Mesothelial cell of epicardium (in vitro differentiated cells): ENCODE measurements at places on chromosomes 11 and 22. TPM values are rescaled to one million over a fixed set of nuclear protein-coding genes. Genes with fewer than 3 reads are reported as not detected.

- H3K27me3 ChIP-seq: no peaks in the 10 kb centered on the region
- no peak for DNase-seq
- H3K4me1 ChIP-seq: no peaks in the 10 kb centered on the region
- no peak overlapping the region for H3K4me3 ChIP-seq
- H3K36me3 ChIP-seq: no peaks in the 10 kb centered on the region
Measured at GRCh38 chr22:35684270-35684700, 33.4 kb upstream of the APOL5 start.

DNA sequence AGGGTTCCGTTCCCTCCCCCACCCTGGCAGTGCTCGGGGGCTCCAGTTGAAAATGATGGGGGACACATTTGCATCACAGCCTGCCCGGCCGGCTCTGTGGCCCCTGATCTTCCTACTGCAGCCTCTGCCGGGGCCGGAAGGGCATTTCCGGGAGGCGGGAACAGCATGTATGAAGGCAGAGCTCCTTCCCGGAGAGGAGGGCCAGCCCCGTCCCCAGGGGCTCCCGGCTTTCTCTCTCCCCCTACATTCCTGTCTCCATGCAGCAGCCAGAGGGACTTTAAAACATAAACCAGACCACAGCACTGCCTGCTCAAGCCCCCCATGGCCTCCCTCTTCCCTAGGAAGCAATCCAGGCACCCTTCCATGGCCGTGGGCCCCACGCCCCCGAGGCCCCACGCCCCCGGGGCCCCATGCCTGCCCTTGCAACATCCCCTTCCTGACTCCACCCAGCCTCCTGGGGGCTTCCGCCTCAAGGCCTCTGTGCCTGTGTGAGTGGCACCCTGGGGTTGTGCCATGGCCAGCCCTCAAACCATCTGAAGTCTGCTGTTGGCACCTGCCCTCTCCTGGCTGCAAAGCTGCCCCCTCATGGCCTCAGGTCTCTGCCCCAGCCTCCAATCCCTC lies 73.1 kb downstream of the CDKN1C start:
- no peaks in the 10 kb centered on the region for H3K36me3 ChIP-seq
- peak overlapping the region; percentile 94 for H3K27ac ChIP-seq
- no peaks in the 10 kb centered on the region for H3K27me3 ChIP-seq
- H3K4me1 ChIP-seq: peaks cover 54% of the 10 kb centered on the region
- peak overlapping the region; percentile 47 for H3K4me3 ChIP-seq

- H3K4me3 ChIP-seq: no peak overlapping the region
- H3K36me3 ChIP-seq: peaks cover 3% of the 10 kb centered on the region
- H3K27me3 ChIP-seq: no peaks in the 10 kb centered on the region
- DNase-seq: no peak
- no peak overlapping the region for H3K27ac ChIP-seq
Measured at GRCh38 chr11:72940417-72940816, 126.2 kb downstream of the ATG16L2 start.

- H3K27me3 ChIP-seq: peaks cover 7% of the 10 kb centered on the region
- peaks cover 7% of the 10 kb centered on the region for H3K4me1 ChIP-seq
- no peak for DNase-seq
- peak overlapping the region; percentile 79 for H3K4me3 ChIP-seq
Measured at GRCh38 chr11:93329936-93330445, 551 bp upstream of the DEUP1 start.

DNA sequence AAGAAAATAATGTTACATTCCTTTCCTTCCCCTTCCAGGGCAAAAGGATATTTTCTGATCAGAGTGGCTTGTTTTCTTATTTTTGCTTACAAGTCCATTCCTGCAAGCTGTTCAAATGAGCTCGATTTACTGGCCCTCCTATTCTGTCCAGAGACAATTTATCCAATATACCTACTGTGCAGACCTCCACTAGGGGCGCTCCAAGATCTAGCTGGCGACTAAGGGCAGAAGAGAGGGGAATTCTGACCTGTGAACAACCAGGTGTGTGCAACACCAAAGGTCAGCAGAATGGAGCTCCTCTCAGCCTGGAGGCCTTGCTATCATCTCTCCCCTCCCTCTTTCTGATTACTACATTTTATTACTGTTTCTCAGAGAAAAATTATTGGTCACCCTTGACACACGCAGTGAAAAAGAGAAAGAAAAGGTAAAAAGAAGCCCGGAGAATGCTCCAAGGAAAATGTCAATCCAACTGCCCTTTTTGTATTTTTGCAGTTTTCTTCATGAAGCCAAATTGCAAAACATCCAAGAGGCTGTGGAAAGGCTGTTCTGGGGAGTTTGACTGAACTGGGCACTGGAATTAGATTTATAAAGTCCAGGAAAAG lies 3.2 kb downstream of the SEZ6L start:
- no peak overlapping the region for H3K4me3 ChIP-seq
- H3K4me1 ChIP-seq: peaks cover 6% of the 10 kb centered on the region
- peaks cover 88% of the 10 kb centered on the region for H3K27me3 ChIP-seq
- no peak overlapping the region for H3K27ac ChIP-seq
- DNase-seq: no peak
- no peaks in the 10 kb centered on the region for H3K36me3 ChIP-seq

DNA sequence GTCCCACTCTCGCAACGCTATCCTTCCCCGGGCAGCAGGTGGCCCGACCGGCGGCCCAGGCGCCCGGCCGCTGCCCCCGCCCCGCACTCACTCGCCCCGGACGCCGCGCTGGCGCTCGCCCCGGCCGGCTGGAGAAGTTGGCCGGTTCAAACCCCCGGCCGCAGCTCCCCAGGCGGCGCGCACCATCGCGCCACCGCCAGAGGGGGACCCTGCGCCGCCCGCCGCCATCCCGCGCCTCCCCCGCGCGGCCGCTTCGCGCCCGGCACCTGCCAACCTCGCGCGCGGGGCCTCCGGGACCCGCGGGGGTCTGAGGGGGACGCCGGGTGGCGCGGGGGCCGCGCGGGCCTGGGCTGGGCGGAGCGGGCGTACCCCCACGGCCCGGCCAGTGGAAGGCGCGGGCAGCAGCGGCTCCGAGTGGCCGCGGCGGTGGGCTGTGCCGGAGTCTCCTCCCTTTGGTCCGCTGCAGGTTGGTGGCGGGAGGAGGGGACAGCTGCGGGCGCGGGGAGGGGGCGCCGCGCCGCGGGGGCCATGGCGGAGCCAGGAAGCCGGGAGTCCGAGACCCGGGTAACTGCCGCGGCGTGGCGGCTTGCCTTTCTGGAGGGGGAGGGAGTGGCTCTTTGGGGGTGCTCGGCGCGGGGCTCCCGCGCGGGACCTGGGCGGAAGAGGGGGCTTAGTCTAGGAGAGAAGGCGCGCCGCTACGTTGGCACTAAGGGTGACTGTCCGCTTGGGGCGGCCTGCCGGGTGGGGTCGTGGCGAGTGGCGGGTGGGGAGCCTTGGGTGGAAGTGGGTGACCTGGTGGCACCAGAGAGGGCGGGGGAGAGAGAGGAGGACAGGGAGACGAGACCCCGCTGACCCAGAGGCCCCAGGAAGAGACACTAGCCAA lies at the start of the genes MPST and TST:
MPST (plus strand) TSS at position 434 of the 883 bp plus-strand sequence; CDS start at position 529, 95 bp downstream.
TST (minus strand) TSS at position 139 of the 883 bp plus-strand sequence. CDS start 715 bp downstream, outside the sequence.
- H3K27me3 ChIP-seq: no peaks in the 10 kb centered on the region
- H3K4me3 ChIP-seq: peak within 1 kb of the TSS; percentile 90
- H3K36me3 ChIP-seq: peaks cover 3% of the 10 kb centered on the region
- peaks cover 26% of the 10 kb centered on the region for H3K4me1 ChIP-seq
- H3K27ac ChIP-seq: peak within 1 kb of the TSS; percentile 92

DNA sequence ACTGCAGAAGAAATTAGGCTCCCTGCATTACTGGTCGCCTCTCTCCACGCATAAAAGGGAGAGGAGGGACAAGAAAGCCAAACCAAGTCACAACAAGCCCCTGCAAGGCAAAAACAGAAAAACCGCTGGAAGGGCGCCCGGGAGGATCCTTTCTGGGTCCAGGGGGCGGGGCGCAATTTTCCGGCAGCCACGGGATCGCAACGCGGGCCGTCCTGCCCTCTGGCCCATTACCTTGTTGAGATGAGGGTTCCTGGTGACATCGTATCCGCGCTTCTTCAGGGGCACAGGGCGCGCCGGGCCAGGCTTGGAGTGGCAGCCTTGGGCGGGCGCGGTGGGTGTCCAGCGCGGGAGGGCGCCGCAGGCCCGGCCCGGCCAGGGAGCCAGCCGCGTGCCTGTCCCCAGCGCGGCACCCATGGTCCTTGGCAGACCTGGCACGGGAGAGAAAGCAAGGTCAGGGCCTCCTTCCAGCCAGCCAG lies 847 bp downstream of the ME3 start:
- H3K4me3 ChIP-seq: peak overlapping the region; percentile 76
- peaks cover 69% of the 10 kb centered on the region for H3K27me3 ChIP-seq
- H3K36me3 ChIP-seq: no peaks in the 10 kb centered on the region
- no peak for DNase-seq
- peaks cover 8% of the 10 kb centered on the region for H3K4me1 ChIP-seq
- no peak overlapping the region for H3K27ac ChIP-seq

The GNAZ gene
- 5.8 to 6.5 TPM (median 6.0 TPM) in 3 replicates for total RNA-seq
